Choroid plexus epithelial cell (primary cell): ENCODE measurements at places on chromosomes 2 and 18.
A peak's percentile ranks its signal among the peaks of the same experiment; 100 is the strongest.

DNA sequence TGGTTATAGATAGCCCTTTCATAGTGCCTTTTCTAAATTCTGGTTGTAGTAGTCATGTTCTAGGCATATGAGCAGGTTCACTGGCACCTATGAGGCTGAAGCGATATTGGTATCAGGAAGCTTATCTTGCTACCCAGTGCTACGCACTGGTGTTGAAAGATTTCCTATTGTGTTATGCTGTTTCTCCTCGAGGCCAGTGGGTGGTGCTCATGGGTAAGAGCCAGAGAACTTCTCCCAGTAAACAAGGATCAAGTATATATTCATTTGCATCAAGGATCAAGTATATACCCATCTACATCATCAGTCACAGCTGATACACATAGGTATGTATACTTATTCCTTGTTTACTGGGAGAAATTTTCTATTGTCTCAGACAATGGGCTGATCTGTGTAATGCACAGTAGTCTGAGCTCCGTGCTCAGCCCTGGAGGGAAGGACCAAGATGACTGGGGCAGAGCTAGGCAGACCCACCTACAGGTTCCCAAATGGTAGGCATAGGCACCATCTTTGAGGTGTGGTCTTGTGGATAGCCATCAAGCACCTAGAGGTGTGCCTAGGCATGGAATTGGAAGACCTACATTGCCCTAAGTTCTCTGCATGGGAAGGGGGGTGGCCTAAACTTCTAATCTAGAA, 101.2 kb upstream of the GALNT13 start:
- no peak for DNase-seq

- DNase-seq, result peak; percentile 75
These were observed 19.9 kb downstream of the ABCG5 start for GRCh38 chr2:43818761-43819160.

DNA sequence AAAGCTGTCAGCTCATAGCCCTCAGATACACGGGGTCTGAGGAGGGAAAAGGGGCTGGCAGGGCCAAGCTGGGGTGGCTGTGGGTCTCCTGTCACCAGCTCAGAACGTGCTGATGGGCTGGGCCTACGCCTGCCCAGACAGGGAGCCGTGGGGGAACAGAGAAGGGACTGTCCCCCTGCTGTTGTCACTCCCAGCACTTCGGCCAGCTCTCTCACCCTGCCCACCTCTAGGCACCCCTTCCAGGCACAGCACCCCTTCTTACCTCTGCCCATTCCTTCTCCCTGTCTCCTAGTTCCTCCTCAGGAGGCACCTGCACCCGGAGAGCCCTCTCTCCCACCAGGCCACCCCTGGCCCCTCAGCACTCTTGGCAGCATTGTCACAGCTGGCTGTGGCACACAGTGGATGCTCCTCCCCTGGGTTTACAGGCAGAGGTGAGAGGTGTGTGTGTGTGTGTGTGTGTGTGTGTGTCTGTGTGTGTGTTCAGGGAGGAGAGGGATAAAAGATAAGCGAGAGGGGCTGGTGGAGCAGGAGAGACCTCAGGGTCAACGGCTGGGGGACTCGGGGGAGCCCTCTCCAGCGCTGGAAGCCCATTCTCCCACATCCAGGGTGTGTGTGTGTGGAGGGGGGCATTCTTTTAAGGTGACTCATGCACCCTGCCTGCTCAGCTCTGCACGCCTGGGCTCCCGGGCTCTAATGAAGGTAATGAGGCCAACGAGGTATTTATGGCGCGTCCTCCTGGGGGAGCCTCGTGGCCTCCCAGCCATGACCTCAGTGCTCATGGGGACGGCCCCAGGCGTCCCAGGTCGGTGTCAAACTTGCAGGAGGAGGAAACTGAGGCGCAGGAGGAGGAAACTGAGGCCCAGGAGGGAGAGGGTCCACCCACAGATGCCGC, 66.1 kb upstream of the SMAD7 start:
- DNase-seq, result peak; percentile 88

- DNase-seq, result peak; percentile 87
These were observed 4.5 kb upstream of the CTIF start for GRCh38 chr18:48534364-48534763.

GRCh38 chr2:44937688-44938240, 3.7 kb upstream of the SIX3 start:
- no peak for DNase-seq

- DNase-seq, result no peak
These were observed 187.7 kb downstream of the ZFP36L2 start for GRCh38 chr2:43038696-43039094.
